MV-4-11 (cell line): ENCODE measurements at places on chromosomes 1 and 21.

- DNase-seq = no peak
These were observed 8.8 kb upstream of the SPEN start for GRCh38 chr1:15838721-15839120.

DNA sequence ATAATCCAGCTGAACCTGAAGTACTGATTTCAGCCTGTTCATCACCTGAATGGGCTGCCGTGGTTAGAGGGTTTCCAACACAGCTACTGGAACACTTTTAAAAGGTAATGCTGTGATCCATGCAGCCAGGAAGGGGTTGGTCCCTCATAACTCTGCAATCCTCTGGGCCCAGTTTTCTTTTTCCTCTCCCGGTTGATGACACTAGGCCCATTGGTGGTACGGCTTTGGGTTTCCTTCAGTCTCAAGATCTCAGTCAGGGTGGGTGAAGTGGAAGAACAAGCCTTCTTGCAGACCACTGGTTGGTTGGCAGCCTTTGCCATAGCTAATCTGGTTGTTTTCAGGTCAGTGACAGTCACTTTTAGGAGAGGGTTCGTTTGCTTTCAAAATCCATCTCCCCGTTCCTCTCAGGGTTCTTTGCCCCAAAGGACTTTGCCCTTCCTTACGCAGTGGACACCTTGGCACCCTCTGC, 502 bp upstream of the SLC35A3 start:
- no peak for DNase-seq

GRCh38 chr1:201310251-201310985, 27.1 kb downstream of the PKP1 start:
- DNase-seq = no peak

DNA sequence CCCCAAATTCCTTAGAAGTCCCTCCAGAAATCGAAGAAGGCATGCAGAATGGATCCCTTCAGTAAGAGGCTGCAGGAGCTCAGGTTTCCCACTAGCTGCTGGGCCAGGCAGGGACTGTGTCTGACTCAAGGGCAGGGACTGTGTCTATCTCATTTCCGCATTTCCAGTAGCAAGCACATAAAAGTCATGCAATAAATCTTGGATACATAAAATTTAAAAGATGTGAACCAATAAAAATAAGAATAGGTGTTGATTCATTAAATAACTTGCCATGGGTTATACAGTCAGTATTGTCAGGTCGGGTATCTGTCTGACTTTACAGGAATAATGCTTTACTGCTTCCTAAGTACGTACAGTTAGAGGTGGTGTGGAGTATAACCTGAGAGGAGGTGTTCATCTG, 15.2 kb downstream of the PM20D1 start:
- DNase-seq = peak; percentile 15

- DNase-seq = peak; percentile 39
These were observed 49.8 kb upstream of the SCAF4 start for GRCh38 chr21:31781737-31782136.

- no peak for DNase-seq
These were observed 179.2 kb downstream of the PATJ start for GRCh38 chr1:61921435-61921834.

GRCh38 chr1:191629836-191630235, 528.4 kb upstream of the RGS18 start:
- DNase-seq = no peak

GRCh38 chr1:29227511-29227910, 3.2 kb downstream of the MECR start:
- DNase-seq = no peak

DNA sequence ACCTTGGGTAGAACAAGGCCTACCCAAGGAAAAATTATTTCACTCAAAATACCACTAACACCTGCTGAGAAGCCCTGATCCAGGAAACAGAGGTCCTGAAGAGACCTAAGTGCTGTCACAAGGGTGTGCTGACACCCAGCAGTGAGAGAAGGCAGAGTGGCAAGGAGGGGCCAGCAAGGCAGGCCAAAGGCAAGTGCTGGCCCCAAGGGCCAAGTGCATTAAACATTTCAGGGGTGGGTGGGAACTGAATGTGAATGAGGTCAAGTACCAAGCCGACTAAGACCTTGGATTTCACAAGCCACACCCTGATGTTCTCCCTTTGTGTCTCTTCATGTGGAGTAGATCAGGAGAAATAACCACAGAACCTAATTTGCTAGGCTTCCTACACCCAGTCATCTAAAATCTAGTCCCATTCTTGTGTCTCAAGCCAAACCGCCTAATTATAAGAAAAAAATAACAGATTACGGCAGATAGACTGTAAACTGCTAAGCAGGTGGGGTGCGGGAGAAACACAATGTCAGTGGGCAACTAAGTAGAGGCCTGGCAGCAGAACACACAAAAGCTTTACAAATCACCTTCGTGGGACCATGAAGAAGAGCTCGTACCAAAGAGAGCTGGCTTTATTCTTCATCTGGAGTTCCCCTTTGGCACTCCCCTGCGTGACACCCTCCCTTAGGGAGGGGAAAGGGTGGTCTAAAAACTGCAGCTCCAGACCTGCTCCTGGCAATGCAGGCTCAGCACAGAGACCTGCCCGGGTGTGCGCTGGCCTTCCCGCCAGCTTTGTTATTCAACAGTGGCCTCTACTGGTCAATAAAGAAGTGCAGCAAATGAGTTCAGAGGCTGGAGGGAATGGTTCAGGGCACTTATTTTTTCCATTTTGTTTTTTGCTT, 8.7 kb downstream of the UBE2G2 start:
- peak; percentile 42 for DNase-seq

GRCh38 chr1:23897083-23897482, 16.1 kb downstream of the CNR2 start:
- peak; percentile 75 for DNase-seq

GRCh38 chr1:185207980-185208602, 51.1 kb downstream of the SWT1 start:
- no peak for DNase-seq

DNA sequence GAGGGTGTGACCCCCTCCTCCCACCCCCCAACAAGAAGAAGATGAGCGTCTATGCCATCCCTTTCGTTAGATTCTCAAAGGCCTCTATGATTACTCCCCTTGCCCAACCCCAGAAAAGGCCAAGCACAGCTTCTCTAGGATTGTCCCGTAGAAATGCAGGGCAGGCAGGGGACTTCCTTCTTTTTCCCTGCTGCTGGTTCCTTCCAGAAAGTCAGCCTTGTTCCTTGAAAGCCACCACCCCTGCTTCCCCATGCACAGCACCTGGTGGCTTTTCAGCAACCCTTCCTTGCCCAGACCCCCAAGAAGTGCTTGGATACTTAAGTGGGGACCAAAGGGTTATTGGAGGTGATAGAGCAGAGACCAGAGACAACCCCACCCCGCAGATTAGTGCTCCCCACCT, 75.1 kb downstream of the ARHGEF10L start:
- no peak for DNase-seq

DNA sequence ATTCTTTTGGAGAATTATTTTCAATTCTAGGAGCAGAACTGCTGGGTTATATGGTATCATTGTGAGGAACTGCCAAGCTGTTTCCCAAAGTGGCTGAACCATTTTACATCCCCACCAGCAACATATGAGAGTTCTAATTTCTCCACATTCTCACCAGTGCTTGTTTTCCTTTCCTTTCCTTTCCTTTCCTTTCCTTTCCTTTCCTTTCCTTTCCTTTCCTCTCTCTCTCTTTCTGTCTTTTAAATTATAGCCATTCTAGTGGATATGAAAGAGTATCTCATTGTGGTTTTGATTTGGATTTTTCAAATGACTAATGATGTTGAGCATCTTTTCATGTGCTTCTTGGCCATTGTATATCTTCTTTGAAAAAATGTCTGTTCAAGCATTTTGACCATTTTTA, 45.3 kb downstream of the RUNX3 start:
- DNase-seq = no peak

DNA sequence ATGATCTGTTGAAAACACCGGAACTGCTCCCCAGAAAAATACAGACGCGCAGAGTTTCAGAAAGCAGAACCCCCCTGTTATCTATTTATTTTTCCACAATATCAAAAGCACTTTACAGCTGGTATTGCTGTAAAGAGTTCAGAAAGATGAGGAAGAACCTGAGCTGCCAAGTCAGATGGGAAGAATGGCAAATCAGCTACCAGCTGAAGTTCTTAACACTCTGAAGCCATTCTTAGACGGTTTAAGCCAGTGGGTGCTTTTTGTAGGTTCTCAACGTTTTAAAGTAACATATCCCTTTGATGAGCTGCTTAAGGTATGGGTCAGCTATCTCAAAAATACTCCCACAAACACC, 714 bp upstream of the AKIRIN1 start:
- DNase-seq = peak; percentile 36

- DNase-seq = peak; percentile 13
These were observed 22.2 kb upstream of the ABL2 start for GRCh38 chr1:179251675-179252074.

DNA sequence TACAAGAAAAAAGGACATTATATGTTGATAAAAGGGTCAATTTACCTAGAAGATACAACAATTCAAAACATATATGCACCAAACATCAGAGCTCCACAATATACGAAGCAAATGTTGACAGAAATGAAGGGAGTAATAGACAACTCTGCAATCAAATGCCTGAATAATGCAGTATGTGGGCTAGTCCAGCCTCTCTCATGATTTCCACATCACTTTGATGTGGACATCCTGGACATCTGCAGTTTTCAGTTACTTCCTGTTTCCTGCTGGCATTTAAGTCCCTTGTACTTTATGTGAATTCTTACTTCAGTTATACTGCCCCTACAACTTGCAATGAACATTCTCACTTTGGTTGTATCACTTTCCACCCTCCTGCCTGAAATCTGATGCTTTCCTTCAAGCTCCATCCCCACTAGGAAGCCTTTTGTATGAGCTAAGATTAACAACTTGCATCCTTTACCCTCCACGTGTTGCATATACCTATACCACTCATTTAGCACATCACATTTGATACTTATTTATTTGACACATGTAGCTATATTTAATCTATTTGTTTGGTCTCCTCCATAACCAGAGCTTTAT, 36.7 kb downstream of the DISC1 start:
- DNase-seq = peak; percentile 94

DNA sequence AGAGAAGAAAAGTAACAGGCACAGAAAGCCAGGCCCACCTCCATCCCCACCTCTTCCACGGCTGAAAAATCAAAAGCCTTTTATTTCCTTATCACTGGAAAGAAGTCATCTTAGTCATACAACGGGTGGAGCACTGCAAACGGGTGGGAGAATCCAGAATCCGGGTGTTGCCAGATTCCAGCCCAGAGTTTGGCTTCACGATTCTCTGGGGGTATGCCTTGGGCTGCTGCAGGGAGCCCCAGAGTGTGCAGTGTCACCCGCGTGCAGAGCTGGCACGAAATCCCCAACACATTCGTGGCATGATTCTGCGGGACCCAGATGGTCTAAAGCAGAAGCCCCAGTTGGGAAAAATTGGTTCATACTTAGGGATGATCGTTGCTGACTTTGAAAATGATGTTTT, 2.6 kb upstream of the NPPA start:
- DNase-seq = no peak

DNA sequence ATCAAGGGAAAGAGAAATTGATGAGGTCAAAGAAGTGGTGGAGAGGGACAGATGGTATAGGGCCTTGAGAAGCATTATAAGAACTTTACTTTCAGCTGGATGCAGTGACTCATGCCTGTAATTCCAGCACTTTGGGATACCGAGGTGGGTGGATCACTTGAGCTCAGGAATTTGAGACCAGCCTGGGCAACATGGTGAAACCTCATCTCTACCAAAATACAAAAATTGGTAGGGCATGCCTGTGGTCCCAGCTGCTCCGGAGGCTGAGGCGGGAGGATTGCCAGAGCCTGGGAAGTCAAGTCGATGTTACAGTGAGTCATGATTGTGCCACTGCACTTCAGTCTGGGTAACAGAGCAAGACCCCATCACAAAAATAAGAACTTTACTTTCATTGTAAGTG, 5.7 kb downstream of the TMEM50A start:
- no peak for DNase-seq

- no peak for DNase-seq
These were observed 1.5 kb upstream of the GPR137B start for GRCh38 chr1:236140705-236141446.

DNA sequence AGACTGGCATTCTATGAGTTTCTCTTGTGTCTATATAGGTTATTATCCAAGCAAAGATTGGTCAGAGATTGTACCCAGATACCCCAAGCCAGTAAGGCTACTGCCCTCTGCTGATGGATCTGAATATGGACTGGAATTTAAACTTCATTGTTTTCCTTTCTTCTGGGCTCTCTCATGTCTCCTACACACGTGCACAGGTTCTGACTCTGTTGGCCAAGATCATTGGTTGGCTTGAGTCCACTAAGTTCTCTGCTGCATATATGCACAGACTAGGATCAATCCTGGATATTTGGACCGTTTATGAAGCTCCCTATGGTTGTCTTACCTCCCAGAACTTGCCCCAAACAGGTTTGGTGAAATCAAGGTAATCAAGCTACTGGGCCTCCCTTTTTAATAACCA, 69.7 kb downstream of the CC2D1B start:
- DNase-seq = peak; percentile 55

DNA sequence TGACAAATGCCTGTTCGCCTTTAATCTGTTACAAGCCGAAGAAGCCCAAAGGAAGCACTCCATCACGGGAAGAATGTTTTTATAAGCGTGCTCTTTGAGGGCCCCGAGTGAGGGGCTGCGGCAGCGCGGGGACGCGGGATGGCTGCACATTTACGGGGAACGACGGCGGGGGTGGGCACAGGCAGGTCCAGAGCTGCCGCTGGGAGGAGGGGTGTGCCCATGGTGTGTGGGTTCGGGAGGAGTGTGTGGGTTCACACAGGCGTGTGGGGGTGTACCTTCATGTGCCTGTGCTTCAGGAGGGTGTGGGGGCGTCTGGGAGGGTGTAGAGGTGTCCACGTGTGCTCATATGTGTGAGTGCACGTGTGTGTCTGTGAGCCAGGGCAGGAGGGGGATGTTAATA, 155.9 kb upstream of the ZC3H12A start:
- no peak for DNase-seq

DNA sequence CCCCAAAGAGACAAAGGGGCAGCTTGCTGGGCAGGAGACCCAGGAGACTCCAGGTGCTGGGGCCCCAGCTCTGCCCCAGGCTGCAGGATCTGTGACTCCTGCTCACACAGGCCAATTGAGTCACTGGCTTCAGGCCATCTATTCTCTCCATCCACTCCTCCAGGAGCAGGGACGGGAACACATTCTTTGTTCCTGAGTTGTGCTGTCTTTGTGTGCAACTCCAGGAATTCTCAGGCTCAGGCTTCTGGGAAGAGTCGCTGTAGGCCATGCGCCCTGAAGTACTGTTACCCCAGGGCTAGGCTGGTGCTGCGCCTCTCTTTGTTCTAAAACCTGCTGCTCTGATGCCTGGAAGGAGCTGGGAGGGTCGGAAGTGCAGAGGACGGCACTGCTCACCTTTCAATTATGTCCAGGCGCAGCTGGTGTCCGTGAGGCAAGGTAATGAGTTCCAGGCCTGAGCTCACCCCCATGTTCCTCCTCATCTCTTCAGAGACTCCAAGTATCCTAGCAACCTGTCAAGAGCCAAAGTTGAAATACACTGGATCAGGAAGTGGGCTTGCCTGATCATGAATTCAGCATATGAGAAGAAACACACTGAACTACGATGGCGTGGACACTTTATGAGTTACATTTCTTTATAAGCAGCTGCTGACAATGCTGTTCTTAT, 105.9 kb downstream of the BCAR3 start:
- no peak for DNase-seq
